T follicular helper cell (primary cell): ENCODE measurements at places on chromosomes 3 and 15.

GRCh38 chr3:84904816-84905555, 53.8 kb upstream of the CADM2 start:
- no peak for DNase-seq

DNA sequence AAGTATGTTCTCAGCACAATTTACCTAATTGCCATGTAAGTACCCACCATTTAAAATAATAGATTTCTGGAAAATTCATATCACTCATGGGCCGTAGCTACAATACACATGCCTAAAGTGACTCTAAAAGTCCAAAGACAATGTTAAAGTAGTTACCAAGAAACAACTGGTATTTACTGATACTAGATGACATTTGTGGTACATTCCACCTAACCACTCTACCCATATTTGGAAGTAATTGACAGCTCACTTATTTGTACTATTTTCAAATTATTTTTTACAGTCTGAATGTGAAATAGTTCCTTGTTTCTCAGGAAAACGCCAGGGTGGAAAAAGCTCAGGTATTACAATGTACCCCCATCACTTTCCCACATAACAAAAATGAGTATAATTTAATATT, 573.0 kb downstream of the MECOM start:
- no peak for DNase-seq

DNA sequence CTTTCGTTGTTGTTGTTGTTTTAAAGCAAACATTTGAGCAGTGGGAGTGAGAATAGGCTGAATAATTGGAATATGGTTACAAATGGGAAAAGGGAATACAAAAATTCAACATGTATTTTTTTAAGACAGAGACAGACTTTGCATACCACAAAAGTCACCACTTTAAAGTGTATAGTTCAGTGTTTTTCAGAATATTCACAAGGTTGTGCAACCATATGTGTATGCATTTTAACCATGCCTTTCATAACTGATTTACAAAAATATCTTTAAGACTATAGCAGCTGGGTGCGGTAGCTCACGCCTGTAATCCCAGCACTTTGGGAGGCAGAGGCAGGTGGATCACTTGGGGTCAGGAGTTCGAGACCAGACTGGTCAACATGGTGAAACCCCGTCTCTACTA, 41.3 kb downstream of the EHHADH start:
- DNase-seq, result no peak

GRCh38 chr3:110344897-110345767, 726.5 kb upstream of the NECTIN3 start:
- no peak for DNase-seq

DNA sequence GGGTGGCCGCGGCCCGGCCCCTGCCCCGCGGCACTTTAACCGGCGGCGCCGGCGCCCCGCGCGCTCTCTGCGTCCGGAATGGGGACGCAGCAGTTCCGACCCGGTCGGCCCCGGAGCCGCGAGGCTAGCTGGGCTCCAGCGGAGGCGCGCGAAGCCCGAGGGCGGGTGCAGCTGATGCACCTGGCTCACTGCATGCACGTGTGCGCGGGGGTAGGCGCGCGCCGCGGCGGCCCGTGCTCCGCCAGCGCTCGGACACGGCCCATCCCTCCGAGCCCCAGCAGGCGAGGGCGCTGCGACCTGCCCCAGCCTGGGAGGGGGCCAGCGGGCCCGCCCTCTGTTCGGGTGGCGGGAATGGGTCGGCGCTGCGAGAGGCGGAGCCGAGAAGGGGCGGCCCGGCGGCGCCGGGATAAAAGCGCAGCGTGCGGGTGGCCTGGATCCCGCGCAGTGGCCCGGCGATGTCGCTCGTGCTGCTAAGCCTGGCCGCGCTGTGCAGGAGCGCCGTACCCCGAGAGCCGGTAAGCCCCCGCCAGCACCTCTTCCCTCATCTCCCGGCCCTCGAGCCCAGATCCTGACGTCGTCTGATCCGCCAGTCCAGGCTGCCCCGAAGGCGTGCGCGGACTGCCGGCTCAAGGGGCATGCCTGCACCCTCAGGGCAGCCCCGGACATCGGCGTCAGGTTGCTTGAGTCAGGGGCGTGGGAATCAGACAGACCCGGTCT, at the start of the genes CHDH and IL17RB:
Gene CHDH, minus strand, starts transcription at position 286 of the 717 bp plus-strand sequence. CDS start 22,411 bp downstream, outside the sequence.
Gene IL17RB, plus strand, starts transcription at position 435 of the 717 bp plus-strand sequence. Its CDS starts 21 bp downstream, at position 456.
- no peak for DNase-seq

DNA sequence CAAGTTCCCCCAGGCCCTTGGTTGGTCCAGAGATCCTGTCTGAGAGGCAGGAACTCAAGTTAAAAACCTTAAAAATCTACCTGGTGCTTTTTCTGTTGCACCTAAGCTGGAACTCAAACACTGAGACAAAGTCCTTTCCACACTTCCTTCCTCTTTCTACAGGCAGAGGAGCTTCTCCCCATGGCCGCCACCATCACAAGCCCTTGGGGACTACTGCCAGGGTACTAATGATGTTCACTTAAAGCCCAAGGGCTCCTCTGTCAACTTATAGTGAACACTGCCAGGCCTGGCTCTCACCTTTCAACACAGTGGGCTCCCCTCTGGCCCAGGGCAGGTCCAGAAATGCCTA, 26.0 kb downstream of the TM4SF18 start:
- DNase-seq, result no peak

DNA sequence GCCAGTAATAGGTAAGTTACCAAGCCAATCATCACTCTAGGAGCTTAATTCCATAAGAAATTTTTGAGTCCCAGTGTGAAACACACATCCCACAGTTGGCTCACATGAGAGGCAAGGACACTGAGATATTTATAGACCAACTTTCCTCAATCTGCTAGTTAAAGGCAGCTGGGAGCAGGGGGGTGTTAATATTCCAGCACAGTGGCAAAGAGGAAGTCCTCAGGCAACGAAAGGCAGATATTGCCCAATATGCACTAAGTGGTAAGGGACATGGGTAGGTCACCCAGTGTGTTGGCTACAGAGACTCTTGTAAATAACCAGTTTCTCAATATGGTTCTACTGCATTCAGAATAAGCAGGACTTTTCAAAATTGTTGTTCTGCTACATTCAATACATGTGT, 61.0 kb downstream of the TOP2B start:
- no peak for DNase-seq

DNA sequence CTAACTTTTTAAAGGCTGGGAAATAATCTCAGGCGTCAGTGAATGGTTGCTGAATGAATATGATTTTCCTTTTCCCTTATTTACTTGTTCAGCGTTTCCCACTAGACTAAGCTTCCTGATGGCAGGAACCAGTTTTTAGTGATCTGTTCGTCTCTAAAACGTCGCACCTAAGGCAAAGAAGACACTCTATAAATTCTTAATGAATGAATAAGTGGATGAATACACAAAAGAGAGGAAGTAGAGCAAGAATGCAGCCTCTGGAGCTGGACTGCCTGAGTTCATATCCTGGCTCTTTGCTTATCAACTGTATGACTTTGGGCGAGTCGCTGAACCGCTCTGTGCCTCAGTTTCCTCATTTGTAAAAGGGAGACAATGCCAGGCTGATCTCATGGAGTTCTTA, 38.7 kb downstream of the WNT7A start:
- DNase-seq, result no peak

- DNase-seq, result no peak
Observed at GRCh38 chr3:102790747-102791325, 356.0 kb downstream of the ZPLD1 start.

- DNase-seq, result no peak
Observed at GRCh38 chr3:113979916-113980315, 32.1 kb downstream of the ZDHHC23 start.

DNA sequence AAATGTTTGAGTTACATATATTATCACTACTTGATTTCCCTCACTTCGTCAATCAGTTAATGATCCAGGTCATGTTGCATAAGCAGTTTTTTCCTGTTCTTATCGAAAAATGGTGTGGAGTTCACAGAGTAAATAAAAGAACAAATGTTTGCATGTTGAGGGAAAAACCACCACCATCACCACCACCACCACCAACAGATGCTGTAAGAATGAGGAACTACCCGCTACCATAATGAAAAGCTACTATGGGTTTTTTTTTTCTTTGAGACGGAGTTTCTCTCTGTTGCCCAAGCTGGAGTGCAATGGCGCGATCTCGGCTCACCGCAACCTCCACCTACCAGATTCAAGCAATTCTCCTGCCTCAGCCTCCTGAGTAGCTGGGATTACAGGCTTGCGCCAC, 27.6 kb downstream of the RUBCN start:
- no peak for DNase-seq

DNA sequence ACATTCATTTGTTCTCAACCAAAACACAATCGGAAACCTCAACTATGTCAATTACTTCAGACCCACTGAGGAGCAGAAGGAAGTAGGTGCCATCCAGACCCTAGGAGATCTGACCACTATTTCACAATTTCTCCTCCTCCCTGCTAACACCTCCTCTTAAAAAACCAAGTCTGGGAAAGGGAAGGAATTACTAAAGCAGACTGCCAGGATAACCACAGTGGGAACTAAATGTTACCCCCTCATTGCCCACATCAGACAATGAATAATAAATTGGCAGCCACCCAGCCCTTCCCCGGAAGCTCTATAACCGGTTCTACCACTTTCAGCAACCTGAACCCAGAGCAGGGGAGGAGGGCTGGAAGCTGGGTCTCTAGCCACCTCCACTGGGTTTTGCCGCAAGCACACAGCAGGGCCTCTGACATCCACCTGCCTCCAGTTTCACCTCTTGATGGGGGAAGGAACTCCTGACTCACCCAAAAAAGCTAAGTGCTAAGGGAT, 17.6 kb downstream of the C15orf62 start:
- DNase-seq, result no peak
